Tibial artery (tissue), 4 donors: ENCODE measurements at places on chromosomes 6 and 20.

DNA sequence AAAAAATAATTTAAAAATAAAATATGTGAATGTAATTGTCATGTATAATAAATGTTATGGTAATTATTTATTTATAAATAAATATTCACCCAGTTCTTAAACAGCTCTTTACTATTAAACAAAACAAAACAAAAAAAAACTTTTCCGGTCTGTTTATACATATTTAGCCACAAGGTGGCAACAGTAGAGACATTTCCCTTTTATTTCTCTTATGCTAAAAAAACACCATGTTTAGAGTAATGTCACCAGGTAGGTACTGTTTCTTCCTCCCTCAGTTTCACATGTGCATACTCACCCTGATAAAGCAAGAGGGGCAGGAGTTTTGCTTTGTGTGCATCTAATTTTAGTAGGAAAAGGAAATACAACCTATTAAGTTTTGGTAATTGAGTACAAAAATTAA is 610.4 kb upstream of the IMPG1 start:
- no peak for DNase-seq

- no peak for DNase-seq
Measured at GRCh38 chr6:107118976-107119375, 3.7 kb upstream of the BEND3 start.

GRCh38 chr6:43644940-43645612 is at the start of gene RSPH9:
TSS of gene RSPH9 (plus strand) at chr6:43645036. CDS start at chr6:43645099, 63 bp downstream.
- peak; percentile 76 for DNase-seq

DNA sequence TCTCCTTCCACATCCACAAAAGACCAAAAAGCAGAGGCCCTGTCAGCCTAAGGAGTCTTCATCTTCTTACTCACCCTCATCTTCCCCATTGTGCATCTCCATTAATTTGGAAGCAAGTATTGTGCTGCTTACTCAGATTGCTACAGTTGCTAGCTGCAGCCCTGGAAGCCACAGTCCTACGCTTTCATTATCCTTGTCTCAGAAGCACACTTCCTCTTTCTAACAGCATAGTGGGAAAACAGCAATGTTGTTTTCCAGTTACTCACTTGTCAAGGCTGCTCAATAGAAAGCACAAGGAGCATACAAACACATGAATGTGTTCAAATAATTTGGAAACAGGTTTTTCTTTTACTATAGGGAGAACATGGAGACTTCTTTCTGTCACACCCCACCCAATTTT is 76.6 kb upstream of the RBM24 start:
- DNase-seq = no peak

DNA sequence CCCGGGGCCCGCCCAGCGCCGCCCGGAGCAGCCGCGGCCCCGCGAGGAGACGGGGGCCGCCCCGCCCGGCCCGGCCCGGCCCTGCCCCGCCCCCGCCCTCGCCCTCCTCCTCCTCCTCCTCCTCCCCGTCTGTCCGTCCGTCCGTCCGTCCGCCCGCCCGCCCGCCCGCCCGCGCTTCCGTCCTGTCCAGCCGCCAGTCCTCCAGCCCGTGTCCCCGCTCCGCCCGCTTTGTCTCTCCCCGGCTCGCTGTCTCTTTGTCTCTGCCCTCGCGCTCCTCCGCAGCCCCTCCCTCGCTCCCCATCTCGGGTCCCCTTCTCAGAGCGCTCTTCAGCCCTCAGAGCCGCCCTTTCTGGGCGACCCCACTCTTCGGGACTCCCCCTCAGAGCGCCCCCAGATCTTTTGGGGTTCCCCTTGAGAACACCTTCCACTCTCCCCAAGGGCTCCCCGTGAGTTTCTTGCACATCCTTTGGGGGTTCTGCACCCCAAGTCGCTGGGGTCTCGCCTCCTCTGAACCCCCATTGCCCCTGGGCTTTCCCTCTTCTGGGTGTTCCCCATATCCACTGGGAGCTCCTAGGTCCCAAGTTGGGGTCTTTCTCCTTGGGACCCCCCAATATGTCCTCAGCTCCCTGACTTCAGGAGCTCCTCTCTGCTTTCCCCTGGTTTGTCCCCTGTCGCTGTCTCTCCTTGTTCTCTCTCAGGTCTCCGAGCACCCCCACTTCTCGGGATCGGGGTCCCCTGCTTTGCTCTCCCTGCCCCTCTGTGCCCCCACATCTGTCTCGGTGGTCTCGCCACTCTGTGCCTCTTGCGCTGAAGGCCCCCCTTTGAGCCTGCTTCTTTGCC is 79.5 kb upstream of the MYL9 start:
- DNase-seq = peak; percentile 68

- DNase-seq = no peak
Measured at GRCh38 chr6:110360676-110361075, 2.5 kb upstream of the METTL24 start.

DNA sequence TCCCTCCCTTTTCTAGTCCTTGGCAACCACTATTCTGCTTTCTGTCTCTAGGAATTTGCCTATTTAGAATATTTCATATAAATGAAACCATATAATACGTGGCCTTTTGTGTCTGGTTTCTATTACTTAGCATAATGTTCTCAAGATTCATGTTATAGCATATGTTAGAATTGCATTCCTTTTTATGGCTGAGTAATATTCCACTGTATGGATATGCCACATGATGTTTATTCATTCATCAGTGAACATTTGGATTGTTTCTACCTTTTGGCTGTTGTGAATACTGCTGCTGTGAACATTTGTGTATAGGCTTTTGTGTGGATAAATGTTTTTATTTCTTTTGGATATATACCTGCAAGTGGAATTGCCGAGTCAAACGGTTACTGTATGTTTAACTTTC is 7.1 kb downstream of the SLC9A8 start:
- DNase-seq = no peak

GRCh38 chr6:131787766-131788712 is 19.8 kb upstream of the ENPP1 start:
- no peak for DNase-seq

GRCh38 chr6:120938876-120939472 is 395.3 kb downstream of the TBC1D32 start:
- no peak for DNase-seq

DNA sequence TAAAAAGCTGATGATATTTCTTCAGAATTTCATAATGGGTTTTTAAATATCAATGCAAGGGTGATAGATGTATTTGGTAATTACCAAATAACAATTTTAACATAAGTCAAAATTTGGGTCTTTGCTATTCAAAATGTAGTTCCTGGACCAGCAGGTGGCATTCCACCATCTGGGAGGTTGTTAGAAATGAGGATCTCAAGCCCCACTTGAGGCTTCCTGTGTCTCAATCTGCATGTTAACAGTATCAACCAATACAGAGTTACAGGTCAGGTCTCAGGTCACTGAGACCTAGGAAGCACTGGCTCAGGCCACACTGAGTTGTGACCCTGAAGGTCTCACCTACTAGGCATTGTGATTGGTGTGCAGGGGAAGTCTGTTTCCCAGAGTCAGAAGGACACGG is 57.2 kb upstream of the MTRF1L start:
- DNase-seq = no peak

- DNase-seq = no peak
Measured at GRCh38 chr6:25016014-25016720, 80.4 kb upstream of the RIPOR2 start.

DNA sequence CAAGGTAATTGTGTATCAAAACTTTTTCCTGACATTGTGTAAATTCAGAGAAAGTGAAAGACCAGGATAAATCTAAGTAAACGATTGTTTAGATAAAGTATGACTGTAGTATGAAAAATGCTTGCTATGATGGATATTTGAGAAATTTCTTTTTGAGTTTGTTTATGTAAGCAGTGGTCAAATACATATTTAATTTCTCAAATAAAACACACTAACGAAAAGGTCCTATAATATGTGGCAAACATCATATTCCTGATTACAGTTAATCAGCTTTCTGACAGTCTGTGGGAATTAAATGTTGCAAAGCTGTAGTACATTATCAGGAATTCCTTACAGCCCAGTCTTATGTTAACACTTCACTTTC is 636.9 kb downstream of the MMUT start:
- DNase-seq = no peak

DNA sequence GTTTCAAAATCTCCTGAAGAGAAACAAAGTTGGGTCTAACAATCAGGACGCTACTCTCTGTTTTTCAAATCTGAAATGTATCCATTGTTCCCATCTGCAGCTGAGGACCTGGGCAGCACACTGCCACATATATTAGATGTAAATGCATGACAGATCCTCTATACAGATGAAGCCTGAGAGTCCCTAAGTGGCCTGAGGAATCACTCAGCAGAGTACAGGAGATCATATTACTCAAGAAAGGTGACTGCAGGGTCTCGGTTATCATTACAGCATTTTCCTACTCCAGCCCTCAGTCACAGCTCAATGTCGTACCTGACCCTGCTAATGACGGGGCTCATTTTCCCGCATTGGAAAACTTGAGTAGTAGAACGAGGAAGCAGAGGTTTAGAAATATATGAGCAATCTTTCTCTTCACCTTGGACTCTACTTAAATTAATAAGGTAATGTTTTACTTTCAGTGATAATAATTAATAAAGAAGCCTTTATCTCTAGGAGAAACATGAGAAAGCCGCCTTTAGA is 256.2 kb upstream of the IRAK1BP1 start:
- no peak for DNase-seq

DNA sequence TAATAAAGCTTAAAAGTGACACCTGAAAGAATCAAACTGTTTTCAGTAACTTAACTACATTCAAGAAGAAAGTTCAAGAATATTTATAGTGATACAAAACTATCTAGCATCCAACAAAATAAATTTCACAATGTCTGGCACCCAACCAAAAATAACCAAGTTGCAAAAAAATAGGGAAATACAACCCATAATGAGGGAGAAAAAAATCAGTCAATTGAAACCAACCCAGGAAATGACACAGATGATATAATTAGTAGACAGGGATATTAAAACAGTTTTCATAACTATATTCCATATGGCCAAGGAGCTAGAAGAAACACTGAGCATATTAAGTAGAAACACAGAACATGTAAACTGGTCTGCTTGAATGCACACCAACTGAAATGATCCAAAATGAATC is 120.2 kb upstream of the BEND3 start:
- no peak for DNase-seq

DNA sequence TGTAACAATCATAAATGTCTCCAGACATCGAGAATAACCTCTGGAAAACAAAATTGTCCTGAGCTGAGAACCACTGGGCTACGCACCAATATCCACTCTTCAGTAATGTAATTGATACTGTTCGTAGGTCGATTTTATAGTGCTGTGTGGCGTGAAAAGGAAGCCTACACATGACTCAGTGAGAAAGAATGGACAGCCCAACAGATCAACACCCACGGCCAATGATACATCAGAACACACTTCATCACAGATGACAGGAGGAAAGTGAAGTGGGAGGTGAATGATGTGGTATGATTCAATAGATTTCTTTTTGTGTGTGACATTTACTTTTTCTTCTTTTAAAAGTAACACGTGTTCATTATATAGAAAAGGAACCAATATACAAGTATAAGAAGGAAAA is 93.5 kb downstream of the RPS12 start:
- no peak for DNase-seq

DNA sequence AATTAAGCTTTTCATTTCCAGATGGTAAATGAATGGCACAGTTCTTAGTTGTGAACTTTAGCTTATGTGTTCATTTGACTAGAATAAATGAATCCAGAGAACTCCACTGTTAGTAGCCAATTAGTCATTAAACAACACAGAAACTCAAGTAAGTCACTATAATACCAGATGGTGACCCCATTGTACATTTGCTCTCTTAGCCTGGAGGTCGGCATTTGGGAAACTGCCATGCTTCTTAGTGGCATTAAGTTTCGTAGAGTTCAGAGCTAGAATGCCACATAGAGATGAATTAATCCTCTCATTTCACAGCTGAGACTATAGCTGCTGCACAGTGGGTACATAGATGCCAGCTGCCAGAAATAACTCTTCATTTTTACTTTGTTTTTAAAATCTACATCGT is 10.8 kb upstream of the DTNBP1 start:
- DNase-seq = no peak

GRCh38 chr6:32079566-32080290 is 29.4 kb downstream of the TNXB start:
- no peak for DNase-seq

- no peak for DNase-seq
Measured at GRCh38 chr6:139748353-139749146, 374.1 kb upstream of the CITED2 start.

- no peak for DNase-seq
Measured at GRCh38 chr6:84182001-84182400, 45.4 kb downstream of the CEP162 start.

DNA sequence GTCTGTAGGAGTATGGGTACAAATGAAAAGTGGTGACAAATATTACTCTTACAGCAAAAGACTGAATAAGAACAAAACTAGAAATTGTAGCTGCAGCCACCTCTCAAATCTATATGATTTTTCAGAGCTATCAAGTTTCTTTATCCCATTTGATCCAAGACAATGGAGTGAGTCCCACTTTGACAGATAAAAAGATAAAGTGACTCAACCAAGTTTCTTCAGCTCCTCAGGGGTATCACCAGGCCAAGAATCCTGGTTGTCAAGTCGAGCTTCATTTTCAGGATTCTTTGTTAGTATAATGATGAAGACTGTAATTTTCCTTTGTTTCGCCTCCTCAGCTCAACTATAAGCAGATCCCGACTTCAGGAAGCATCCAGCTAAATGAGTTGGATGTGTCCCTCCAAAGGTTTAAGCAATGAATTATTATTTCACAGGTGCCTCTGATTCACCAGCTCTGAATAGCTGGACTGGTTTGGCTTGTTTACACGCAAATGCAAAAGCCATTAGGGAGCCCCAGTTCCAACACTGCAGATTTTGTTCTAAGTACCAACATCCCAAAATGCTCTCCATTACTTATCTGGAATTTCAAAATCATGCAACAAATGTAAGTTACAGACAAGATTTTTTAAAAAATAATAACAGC is 238.9 kb downstream of the MAFB start:
- DNase-seq = no peak

- DNase-seq = no peak
Measured at GRCh38 chr6:141664744-141665143, 468.0 kb upstream of the GJE1 start.

GRCh38 chr6:107691062-107691751 is 132.9 kb downstream of the SCML4 start:
- DNase-seq = no peak

DNA sequence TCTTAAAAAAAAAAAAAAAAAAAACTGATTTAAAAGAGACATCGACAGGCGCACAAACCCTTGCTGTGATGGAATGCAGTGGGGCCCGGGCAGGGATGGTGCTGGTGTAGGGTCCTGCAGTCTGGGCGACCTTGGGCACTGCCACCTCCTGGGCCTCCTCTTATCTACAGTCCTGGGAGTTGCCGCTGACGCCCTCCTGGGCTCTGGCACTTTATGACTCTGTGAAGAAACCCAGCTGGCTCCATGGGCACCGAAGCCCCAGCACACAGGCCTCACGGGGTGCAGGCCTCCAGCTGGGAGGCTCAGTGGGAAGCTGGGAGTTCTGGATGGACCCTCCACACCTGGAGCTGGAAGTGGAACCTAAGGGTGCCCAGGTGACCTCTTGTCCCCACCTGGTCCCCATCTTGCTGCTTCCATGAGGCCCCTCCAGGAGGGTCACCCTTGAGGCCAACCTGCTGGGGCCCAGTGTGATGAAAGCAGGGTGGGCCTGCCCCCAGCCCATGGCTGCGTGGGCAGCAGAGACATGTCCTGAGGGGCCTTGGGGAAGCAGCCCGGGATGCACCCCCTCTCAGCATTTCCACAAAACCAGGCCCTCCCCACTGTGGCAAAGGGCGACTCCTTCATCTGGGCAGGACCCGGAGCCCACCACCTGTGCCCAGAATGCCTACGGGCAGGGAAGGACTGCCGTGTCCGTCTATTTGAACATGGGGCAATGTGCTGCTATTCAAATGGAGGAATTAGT is 104.9 kb downstream of the ASXL1 start:
- DNase-seq = no peak
